Pons (tissue), 1 donor: ENCODE measurements at places on chromosomes 12 and 14.

- DNase-seq, result no peak
Measured at GRCh38 chr14:59125156-59125555, 63.3 kb upstream of the DAAM1 start.

- DNase-seq, result peak; percentile 97
Measured at GRCh38 chr12:53696285-53696654, 20.4 kb upstream of the ATP5MC2 start.

DNA sequence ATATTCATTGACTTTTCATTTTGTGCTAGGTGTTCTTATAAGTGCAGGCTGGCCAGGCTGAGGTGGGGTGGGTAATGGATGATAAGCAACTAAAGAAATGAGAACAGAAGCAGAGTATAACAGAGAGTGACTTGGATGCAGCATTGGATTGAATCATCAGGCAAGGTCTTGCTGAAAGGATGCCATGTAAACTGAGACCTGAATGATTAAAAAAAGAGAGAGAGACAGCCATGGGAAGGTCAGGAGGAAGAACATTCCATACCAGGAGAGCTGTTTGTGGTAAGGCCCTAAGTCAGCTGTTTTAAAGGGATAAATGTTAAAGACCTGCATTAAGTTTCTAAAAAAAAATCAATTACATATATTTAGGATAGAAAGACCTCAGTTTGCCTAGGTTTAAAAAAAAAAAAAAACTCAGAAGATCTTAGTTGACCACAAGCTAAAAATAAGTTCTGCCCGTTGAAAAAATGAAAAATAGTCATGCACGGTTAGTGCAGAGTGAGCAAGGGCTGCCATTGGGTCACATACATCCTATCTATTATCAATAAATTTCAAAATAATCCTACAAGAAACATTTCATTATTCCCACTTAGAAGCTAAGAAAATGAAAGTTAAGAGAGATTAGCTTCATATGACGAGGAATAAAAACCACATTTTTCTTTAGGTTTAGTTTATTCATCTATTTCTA, 37.2 kb downstream of the IFNG start:
- DNase-seq, result no peak

DNA sequence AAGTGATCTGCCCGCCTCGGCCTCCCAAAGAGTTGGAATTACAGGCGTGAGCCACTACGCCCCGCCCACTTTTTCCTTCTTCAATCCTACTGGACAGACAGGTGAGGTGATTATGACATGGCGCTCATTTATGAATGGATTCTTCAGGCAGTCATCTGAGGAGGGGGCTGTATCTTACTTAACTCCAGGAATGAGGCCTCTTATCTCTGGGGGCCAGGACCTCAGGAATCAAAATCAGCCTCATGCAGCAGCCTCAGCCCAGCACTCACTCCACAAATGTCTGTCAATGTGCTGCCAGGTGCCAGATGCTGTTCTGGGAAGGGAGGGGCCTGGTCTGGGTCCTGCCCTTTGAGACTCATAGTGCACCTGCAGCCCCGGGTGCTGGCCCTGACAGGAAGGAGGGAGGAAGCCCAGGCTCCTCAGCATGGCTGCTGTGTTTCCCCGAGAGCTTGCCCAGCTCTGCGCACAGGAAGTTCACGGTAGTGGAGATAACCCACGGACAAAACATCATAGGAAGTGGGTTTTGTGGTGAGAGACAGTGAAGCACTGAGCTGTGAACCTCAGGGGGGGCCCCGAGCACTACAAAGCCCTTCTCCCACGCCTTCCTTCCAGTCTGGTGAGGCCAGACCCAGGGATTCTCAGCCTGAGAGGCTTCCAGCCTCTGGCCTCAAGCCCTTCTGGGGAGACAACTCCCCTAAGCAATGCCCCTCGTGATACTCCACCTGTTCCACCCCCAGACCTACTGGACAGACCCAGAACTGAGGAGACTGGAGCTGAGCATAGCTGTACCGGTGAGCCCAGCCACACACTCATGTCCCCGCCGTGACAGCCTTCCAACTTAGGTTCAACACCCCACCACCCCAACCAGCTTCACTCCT, 22.3 kb downstream of the GALNT6 start:
- DNase-seq, result peak; percentile 58

DNA sequence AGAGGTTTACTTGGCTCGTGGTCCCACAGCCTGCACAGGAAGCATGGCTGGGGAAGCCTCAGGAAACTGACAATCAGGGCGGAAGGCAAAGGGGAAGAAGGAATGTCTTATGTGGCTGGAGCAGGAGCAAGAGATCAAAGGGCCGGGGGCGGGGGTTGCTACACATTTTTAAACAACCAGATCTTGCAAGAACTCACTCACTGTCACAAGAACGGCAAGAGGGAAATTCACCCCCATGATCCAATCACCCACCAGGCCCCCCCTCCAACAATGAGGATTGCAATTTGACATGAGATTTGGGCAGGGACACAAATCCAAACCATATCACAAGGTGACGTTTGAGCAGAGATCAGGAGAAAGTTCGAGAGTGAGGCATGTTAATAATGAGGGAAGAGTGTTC, 163.7 kb upstream of the RPH3A start:
- no peak for DNase-seq

DNA sequence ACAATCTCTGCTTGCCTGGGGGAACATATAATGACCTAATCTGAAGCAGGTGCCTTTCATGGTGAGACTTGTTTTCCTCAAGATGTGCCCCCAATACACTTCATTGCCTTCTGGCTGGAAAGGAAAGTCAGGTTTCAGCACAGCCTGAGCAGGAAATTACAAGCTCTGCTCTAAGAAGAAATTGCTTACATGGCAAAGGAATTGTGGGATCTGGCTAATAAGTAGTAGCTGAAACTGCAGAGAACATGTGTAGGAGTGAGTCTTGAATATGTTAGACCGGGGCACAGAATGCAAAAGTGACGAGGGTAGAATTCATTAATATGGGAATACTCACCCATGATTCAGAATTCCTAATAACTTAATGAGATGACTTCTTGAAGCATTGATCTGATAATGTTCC, 6.3 kb upstream of the CFAP54 start:
- no peak for DNase-seq

DNA sequence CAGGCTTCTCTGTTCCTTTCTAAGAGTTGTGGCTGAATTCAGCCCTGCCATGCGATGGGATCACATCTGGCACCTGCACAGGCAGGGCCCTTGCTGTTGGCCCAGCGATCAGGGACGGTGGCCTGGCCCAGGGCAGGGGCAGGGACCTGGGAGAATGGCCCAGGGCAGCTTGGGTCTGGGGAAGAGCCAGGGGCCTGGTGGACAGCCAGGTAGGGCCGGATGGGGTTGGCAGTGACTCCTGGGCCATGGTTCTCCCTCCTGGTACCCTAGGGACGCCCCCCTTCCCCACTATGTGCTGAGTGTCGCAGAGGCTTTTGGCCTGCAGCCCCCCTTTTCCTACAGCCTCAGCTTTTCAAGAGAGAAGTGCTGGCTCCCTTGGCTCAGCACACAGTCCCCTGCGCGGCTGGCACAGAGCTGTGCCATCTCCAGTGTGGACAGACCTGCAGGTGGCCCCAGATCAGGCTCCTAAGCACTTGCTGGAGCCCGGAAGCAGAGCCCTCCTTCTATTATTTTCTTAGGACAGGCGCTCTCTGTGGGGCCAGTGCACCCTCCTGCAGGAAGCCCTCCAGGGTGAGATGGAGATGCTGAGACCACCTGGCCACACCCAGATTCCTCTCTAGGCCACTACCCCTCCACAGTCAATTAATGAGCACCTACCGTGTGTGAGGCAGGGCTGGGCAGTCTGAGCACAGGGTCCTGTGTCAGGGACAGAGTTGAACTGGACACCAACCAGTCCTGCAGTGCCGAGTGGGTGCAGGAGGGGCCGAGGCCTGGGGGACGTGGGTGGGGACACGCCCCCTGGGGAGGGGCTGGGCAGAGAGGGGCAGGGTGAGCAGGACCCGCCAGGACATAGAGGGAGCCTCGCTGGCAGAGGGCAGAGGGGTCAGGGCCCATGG, 267.6 kb downstream of the ADGRD1 start:
- DNase-seq, result no peak

GRCh38 chr12:105099356-105099755, 8.2 kb upstream of the WASHC4 start:
- no peak for DNase-seq

- no peak for DNase-seq
Measured at GRCh38 chr12:86623267-86623666, 367.1 kb upstream of the MGAT4C start.

- DNase-seq, result no peak
Measured at GRCh38 chr14:101464310-101464983, 96.8 kb upstream of the DIO3 start.

GRCh38 chr12:65232476-65233077, 45.9 kb upstream of the MSRB3 start:
- DNase-seq, result peak; percentile 19

DNA sequence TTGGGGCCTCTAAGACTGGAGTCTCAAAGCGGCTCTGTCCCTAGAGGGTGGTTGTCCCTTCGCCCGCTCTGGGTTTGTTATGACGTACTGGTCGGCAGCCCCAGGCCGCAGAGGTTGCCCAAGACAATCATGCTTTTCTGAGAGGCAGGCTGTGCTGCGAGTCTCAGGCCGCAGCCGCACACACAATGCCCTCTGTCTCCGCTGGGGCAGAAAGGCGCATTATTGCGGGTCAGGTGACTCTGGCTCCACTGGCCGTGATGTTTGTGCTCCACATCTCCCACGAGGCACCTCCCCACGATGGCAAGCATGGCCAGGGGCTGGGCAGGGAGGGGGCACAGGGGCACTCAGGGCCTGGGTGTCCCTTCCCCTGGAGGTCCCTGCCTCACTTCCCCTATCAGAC, 21.0 kb upstream of the PLEKHG3 start:
- peak; percentile 96 for DNase-seq

GRCh38 chr12:66976526-66976925, 292.6 kb upstream of the CAND1 start:
- DNase-seq, result no peak

DNA sequence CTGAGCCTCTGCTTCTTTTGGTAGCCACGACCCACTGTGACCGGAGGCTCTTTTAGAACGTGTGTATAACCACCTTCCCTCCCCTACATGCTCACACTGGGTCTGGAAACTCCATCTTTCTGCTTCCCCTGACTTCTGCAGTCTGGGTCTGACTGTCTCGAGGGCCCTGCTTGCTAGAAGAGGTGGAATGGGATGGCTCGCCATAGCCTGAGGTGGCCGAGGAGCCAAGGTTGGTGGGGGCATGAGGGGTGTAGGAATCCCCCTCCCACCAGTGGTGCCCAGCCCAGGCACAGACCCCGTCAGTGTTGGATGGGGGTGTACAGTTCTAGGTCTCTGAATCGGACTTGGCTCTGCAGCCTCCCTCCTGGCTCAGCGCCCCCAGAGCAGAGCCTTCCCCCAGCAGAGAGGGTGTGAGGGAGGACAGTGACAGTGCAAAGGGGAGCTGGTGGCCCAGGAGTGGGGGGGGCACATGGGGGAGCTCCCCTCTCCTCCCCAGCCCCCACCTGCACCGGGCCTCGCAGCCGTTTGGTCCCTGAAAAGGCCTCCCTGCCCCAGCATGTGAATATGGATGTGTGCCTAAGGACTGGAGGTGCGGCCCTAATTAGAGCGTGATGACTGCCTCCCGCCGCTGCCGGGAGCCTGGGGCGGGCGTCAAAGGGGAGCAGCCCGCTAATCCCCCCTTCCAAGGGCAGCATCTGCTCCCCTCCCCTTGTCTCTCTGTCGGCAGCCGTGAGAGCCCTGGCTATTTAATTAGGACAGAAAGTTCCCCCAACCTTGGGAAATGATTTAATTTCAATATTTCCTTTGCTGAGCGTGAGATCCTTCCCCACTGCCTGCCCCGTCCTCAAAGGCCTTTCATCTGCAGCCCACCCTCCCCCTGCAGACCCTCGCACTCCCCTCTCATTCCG, 196.2 kb upstream of the C14orf180 start:
- DNase-seq, result no peak
